ENCODE measurements at places on chromosomes 12 and 14.

- no peak for ATAC-seq
Observed at GRCh38 chr12:100656856-100657255, 83.4 kb downstream of the GAS2L3 start.

DNA sequence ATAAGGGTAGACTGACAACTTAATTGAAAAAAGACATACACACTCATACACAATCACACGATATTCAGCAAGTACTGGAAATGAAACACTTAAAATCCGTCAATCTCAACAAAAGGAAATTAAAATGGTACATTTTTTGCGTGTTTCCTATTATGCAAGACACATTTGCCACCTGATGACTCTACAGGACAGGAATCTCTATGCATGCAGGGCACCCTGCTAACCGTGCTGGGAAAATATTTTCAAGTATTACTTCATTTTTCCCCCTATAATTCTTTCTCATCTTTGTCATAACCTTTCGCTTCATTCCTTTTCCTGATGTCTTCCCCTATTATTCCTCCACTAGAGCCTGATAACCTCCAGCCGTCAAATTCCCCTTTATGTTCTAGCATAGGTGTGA is 150.2 kb downstream of the TMEM132D start:
- ATAC-seq: no peak

DNA sequence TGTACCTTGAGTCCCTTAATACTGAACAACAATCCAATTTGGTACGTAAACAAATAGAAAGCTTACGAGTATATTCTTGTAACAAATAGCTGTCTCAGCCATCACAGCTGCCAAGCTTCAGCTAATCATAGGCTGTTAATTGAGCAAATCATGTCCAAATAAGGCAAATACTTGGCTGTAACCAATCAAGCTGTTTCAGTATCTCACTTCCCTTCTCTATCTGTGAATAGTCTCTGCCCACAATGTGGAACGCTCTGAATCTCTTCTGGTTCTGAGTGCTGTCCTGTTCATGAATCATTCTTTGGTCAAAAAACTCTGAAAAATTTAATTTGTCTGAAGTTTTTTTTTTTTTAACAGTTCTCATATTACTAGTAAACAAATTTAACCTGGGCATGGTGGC is 5.8 kb upstream of the NEMF start:
- ATAC-seq: no peak

DNA sequence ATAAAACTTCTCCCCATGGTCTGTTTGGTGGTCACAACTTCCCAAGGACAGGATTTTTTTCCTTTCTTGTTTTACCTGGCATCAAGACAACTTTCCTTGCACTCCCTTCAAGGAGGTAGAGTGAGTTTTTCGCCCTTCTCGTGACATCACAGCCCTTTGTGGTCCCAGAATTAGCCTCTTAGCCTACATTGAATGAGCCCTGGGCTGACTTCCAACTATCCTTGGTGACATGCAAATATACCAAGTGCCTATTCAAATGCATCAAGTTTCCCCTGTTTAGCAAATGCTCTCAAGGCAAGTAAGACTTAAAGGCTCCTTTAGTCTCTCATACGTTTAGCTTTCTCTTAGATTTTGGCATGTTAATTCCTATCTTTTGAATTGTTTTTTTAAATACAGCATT is 36.6 kb downstream of the TC2N start:
- no peak for ATAC-seq

GRCh38 chr12:39490500-39491282 is 47.8 kb upstream of the KIF21A start:
- ATAC-seq: no peak
